ENCODE measurements at places on chromosomes 3 and 15.

- DNase-seq = no peak
Observed at GRCh38 chr3:108472001-108472591, 38.3 kb downstream of the MYH15 start.

- DNase-seq = no peak
Observed at GRCh38 chr15:74303741-74304309, 63.6 kb downstream of the CYP11A1 start.

DNA sequence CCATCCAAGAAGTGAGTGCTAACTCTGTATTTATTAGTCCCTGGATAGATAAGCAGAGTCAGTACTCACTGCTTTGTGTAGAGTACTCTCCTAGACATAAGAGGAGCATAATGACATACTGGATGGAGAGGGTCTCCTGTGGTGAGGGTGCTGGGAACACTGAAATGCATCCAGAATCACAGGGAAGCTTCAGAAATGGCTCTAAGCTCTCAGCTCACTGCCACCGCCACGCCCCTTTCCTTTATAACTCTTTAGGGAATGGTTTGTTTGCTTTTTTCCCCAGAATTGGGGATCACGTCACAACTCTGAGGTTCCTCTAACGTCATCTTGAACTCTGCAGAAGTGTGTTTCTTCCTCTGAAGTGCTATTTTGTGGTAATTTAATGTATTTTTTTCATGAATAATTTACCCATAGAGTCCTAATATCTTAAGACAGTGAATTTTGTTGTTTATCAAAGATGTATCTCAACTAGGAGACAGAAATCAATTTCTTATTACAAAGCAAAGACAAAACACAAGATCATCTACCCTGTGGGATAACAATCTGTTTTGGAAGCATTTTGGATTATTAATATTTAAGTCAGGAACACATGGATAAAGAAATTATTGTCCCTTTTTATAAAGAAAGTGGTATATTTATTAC is 154.6 kb downstream of the PTPRG start:
- DNase-seq = no peak

GRCh38 chr15:56749982-56750381 is 16.7 kb upstream of the ZNF280D start:
- DNase-seq = no peak

DNA sequence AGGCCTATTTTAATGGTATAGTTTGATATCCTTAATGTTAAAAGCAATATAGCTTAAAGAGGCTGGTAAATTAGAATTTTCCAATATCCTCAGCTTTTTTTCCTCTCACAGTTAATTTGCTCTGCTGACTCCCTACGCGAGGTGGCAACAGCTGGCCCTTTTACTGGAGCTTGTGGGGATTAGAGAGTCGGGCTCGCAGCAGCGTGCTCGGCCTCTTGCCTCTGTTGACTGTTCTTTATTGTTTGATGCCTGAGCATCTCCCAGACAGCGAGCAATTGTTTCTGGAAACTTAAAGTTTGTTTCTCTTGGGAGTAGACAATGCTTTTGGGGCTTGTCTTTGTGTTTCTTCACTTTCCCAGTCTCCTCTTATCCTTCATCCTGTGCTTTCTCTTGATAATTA is 80.8 kb downstream of the OPA1 start:
- no peak for DNase-seq

DNA sequence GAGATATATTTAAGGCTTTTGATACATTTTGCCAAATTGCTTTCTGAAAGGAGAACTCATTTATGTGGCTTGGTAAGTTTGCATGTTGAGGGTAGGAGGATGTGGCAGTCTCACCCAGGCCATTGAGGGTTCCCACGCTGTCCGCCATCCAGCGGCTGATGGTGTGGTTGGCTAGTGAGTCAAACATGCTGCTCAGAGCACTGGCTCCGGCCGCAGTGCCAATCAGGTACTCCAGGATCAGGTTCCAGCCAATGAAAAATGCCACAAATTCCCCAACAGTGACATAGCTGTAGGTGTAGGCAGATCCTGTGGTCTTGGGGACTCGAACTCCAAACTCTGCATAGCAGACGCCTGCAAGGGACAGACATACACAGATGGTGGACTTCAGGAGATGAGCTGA is 82.3 kb downstream of the CLDN11 start:
- DNase-seq = no peak

DNA sequence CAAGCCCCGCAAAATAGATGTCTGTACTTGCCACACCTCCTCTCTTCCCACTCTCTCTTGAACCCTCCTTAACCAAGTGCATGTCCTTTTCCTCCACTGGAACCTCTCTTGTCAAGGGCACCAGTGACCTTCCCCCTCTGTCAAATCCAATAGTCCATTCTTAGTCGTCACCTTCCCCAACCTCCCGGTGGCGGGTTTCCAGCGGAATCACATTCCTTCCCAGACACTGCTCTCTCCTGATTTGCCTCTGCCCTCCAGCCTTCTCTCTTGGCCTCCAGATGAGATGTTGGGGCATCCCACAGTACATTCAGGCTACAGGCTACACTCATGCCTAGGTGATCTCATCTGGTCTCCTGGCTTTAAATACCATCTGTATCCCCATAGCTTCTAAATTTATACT is 31.1 kb downstream of the SCN5A start:
- DNase-seq = no peak

- no peak for DNase-seq
Observed at GRCh38 chr3:161745741-161746140, 249.1 kb downstream of the OTOL1 start.

GRCh38 chr3:9035473-9035872 is 72.2 kb upstream of the RAD18 start:
- no peak for DNase-seq

DNA sequence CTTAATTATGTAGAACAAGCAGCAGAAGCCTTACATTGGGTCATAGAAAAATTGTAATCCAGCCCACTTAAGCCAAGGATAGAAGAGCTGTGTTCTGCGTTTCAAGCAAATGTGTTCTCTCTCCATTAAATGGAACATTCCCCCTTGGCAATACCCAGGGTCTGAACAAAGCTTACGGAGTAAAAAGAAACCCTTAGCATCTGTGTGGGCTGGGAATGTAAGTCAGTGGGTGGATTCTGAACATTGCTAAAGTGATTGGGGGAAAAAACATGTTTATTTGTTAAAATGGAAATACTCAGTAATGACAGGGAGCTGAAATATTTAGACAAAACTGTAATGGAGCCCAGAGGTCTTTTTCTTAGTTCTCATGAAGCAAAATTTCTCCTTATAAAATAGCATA is 147.4 kb downstream of the DUT start:
- no peak for DNase-seq

DNA sequence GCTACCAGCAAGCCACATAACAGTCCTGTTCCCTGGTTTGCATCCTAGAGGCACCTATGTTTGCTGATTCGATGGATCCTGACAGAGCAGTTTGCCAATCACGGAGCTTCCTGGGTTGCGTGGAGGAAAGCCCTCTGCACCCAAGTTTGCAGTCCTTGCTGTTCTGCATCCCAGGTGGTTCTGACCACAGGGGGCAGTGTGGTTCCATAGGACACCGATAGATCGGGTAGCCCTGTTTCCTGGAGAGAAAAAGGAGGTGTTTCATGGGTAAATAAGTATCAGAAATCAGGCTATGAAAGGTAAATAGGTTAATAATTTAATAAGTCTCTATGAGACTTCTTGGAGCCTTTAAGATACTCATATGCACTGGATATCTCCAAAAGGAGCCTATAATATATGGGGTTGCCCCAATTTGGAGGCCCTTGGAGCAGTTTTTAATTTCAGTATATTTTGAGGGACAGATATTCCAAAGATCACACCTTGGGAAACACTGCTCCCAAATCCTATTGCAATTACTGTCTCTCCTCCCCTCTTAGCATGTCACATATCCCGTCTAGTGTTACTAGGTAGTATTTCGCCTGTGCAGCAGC is 194.6 kb upstream of the TPM1 start:
- DNase-seq = peak; percentile 80
